ENCODE measurements at places on chromosomes 13 and 19. TPM values are rescaled to one million over a fixed set of nuclear protein-coding genes. Genes with fewer than 3 reads are reported as not detected.

DNA sequence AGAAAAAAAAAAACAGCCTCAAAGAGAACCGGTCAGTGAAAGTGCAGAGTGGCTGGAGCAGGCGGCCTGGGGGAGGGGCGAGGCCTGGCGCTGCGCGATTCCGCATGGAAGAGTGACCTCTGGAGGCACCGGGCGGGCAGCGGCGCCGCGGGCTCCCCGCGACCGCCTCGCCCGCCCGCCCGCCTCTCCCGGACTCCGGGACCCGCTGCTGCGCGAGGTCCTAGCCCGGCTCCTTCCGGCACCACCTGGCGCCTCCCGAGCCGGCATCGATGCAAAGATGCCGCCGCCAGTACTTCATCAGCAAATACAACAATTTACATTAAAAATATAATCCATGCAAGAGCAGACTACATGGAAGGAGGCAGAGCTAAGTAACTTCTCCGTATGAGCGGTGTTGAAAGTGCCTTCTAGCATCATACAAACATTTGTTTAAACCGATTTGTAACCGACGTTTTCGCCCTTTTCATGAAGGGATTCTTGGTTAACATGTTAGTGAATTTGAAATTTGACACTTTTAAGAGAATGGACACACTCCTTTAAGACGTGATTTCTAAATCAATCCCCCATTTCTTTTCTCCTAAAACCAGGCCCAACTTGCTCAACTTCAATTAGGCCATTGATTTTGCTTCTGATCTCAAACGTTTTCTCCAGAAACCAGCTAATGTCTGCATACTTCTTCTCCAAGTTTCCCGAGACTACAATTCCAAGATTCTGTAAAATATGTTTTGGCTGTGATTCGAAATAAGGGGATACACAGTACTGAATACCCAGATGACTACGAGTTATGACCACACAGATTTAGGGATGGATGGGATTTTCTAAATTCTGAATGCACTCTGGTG lies 2.1 kb downstream of the EFNB2 start:
- DNase-seq = peak; percentile 10
- H3K27ac ChIP-seq = no peak overlapping the region
- H3K4me3 ChIP-seq = peak overlapping the region; percentile 45

- H3K27ac ChIP-seq = peak overlapping the region; percentile 92
- no peaks in the 10 kb centered on the region for H3K27me3 ChIP-seq
- peaks cover 45% of the 10 kb centered on the region for H3K36me3 ChIP-seq
- no peak for DNase-seq
- H3K4me1 ChIP-seq = peaks cover 14% of the 10 kb centered on the region
- peak overlapping the region; percentile 96 for H3K4me3 ChIP-seq
These were observed 529 bp downstream of the ZNF836 start for GRCh38 chr19:52170863-52171320.

GRCh38 chr13:50080203-50080910 lies 65.1 kb downstream of the KCNRG start:
- H3K4me3 ChIP-seq = peak overlapping the region; percentile 100
- DNase-seq = peak; percentile 24
- H3K36me3 ChIP-seq = peaks cover 51% of the 10 kb centered on the region
- no peaks in the 10 kb centered on the region for H3K27me3 ChIP-seq

GRCh38 chr13:90492872-90493271 lies 854.6 kb upstream of the MIR17HG start:
- H3K4me1 ChIP-seq = no peaks in the 10 kb centered on the region
- no peaks in the 10 kb centered on the region for H3K36me3 ChIP-seq
- no peak overlapping the region for H3K27ac ChIP-seq
- no peak overlapping the region for H3K4me3 ChIP-seq
- no peak for DNase-seq

- H3K27me3 ChIP-seq = no peaks in the 10 kb centered on the region
- no peaks in the 10 kb centered on the region for H3K4me1 ChIP-seq
- H3K4me3 ChIP-seq = no peak overlapping the region
- H3K27ac ChIP-seq = no peak overlapping the region
These were observed 541.0 kb downstream of the RFC3 start for GRCh38 chr13:34358811-34359513.

- H3K36me3 ChIP-seq = no peaks in the 10 kb centered on the region
- no peak for DNase-seq
- H3K27ac ChIP-seq = no peak overlapping the region
These were observed 51.9 kb downstream of the CELF5 start for GRCh38 chr19:3276341-3276799.

- no peak overlapping the region for H3K4me3 ChIP-seq
- DNase-seq = no peak
- H3K27me3 ChIP-seq = no peaks in the 10 kb centered on the region
These were observed 24.4 kb downstream of the ALOX5AP start for GRCh38 chr13:30759748-30760147.

DNA sequence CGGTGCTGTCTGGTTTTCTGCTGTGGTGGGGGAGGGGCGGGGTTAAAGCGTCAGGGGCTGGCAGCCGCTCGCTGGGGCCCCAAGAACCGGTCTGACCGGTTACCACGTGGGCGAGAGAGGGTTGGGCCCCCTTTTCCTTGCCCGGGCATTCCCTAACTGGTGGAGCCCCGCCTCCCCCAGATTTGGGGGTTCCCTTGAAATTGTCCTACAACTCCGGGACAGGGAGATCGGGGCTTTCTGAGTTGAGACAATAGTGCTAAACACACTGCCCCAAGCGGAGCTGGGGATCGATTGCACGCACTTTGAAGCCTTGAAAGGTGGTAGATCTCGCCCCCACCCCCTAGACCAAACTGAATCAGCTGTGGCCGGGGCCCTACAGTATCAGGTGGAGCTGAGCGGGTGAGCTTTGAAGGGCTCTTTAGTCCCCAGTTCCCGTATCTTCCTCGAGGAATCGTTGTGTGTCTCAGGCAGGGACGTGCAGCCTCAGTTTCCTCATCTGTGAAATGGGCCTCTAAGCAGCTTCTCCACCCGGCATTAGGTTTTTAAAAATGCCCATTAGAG lies 4.8 kb downstream of the IER2 start:
- H3K4me1 ChIP-seq = peaks cover 28% of the 10 kb centered on the region
- peaks cover 36% of the 10 kb centered on the region for H3K36me3 ChIP-seq
- H3K27me3 ChIP-seq = no peaks in the 10 kb centered on the region

Gene ZNF418
- total RNA-seq = 2.1 TPM

Gene PSG3
- not detected for total RNA-seq

Gene PLPPR3
- not detected for total RNA-seq

Gene PGLYRP2
- total RNA-seq = not detected

Gene PSG2
- total RNA-seq = not detected

Gene TMC4
- 0.16 TPM for total RNA-seq

Gene C19orf38
- total RNA-seq = 3.9 TPM

Gene KLK3
- total RNA-seq = not detected

Data from activated T-helper 2 cell treated with anti-CD3 and anti-CD28 coated beads, Interferon-gamma antibody, Interleukin-2, Interleukin-4, amounts not matched to agents 10 μg/mL and 5 μg/mL and 100 μg/mL, durations not matched to agents 14 hours and 24 hours and 36 hours (primary cell).